ENCODE measurements at places on chromosomes 11 and 22.

DNA sequence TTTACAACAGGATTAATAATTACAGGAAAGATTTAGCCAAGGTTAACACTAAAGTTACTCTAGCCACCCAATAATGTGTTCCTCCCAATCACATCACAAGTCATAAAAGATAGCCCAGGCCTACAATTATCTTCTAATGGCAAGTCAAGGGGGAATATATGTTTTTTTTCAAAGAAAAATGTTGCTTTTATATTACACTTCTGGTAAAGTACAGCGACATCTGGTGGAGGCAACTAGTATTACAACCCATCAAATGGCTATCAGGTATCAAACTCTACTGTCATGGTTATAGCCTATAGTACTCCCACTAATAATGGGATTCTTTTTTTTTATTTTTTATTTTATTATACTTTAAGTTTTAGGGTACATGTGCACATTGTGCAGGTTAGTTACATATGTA, 71.8 kb downstream of the XRRA1 start:
- no peak for DNase-seq

- peak; percentile 73 for DNase-seq
Measured at GRCh38 chr11:20154381-20154780, 5.9 kb downstream of the DBX1 start.

DNA sequence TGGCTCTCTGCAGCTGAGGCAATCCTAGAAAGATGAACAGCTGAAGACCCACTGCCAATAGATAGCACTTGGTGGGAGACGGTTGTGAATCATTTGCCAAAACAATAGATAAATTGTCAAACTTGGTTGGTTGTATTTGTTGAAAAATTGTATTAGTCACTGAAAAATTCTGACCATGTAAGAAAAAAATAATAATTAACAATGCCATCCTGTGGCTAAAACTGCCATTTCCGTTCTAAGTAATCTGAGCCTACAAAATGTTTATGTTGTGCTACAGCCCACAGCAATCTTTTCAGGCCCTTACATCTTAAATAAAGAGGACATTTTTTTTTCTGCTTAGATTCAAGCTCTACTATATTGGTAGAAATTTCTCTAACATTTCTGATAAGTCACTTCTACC, 103.2 kb upstream of the ANO3 start:
- no peak for DNase-seq

DNA sequence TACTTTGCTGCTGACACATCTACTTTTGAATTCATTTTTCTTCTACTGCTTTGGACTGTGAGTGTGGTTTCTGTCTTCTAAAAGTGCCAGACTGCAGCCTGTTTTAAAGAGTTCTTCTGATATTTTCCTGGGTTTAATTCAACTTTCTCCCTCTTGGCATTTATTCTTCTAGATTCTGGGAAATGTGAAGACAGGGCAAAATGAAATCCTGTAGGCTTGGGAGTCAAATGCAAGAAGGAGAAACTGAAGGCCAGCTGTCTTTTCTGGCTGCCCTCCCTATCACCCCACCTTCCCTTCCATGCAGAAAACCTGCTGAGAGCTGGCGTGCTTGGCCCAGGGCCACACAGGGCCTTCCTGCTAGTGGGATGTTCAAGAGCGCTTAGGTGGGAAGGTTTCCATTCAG, 7.6 kb downstream of the ZNF70 start:
- DNase-seq, result no peak

GRCh38 chr11:67279589-67280340, 9.3 kb upstream of the ANKRD13D start:
- no peak for DNase-seq

DNA sequence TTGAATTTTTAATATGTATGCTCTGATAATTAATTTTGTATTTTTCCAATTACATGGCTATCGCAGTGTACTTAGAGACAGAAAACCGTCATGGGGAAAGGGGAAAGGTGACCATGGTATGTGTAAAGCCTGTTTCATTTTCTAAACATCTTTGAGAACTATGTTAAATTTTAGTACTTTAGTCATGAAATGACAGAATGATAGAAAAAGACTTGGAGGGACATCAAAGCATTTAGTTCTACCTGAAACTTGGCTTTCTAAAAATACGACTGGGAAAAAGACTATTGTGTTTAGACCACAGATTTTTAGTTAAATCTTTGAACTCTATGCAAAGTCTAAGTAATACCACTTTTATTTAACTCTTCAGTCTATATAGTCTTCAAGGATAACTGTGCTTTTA, 54.1 kb downstream of the MAML2 start:
- no peak for DNase-seq

DNA sequence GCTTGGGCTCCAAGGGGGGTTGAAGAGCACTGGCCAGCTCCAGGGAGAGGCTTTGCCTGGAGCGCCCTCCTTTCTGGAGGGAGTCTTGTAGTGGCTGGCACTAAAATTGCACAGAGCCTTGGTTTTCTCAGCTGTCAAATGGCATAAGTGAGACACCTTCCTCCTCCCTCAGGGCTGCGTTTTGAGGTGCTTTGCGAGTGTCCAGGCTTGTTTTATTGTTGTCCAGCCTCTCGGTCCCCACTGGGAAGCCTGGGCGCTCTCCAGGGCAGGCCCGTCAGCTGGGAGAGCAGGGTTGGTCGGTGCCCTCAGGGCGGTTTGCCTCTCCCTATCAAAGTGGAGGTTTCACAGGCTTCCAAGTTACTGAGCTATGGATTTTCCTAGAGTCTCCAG, 149.3 kb upstream of the B3GAT1 start:
- DNase-seq, result no peak

DNA sequence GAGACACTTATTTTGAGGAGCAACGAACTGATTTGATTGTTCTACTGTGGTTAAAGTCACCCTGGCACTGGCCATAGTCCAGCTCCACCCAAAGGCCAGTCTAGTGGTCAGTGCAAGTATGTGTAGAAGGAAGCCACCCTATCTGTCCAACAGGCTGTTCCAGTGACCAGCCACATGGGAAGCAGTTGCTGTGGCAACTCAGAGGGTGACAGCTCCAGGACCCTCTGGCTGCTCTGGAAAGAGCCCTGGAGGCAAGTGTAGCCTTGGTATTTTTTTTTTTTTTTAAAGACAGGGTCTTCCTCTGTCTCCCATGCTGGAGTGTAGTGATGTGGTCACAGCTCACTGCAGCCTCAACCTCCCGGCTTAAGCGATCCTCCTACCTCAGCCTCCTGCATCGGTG, 27.8 kb downstream of the LMO1 start:
- DNase-seq, result no peak

- no peak for DNase-seq
Measured at GRCh38 chr22:49305214-49305965, 522.3 kb downstream of the BRD1 start.

- no peak for DNase-seq
Measured at GRCh38 chr11:70159627-70160570, 43.2 kb upstream of the FADD start.

- peak; percentile 40 for DNase-seq
Measured at GRCh38 chr11:37770145-37770544, 1172.1 kb upstream of the RAG2 start.

- no peak for DNase-seq
Measured at GRCh38 chr22:49088801-49089791, 738.6 kb downstream of the BRD1 start.

GRCh38 chr11:36295926-36296325, at the start of gene PRR5L:
TSS of gene PRR5L (plus strand) at chr11:36296288. CDS start at chr11:36401122, 104,834 bp downstream.
- no peak for DNase-seq

DNA sequence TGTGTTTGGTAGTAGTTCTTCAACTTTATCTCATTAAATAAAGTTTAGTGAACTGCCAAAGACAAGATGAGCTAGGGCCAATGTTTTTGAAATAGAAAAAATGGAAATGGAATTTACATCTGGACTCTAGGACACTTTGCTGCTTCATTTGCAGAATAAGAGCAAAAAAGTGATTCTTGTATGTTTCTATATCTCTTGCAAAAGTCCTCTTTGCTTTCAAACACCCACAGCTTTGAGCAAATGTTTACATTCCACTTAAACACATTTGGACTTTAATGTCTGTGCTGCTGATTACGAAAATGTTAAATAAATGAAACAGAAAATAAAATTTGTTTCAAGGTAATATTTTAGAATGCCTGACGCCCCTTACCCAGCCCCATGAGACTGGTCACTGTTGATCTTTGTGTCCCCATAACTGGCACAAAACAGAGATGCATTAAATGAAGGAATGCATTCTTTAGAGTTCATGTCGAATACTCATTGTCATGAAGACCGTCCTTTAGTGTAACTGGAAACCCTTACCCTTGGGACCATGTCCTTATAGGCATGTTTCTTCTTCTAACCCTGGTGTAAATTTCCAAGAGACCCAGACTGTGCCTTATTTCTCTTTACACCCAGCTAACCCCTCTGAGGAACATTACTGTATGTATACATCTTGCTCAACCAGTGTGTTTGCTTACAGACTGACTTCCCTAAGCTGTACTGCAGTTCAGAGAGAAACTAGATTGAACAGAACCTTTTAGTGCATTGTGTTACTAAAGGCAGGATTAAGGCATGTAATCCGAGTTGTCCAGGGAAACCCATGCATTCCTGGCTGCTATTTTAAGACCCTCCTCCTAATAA, 199.7 kb downstream of the NAV2 start:
- no peak for DNase-seq

DNA sequence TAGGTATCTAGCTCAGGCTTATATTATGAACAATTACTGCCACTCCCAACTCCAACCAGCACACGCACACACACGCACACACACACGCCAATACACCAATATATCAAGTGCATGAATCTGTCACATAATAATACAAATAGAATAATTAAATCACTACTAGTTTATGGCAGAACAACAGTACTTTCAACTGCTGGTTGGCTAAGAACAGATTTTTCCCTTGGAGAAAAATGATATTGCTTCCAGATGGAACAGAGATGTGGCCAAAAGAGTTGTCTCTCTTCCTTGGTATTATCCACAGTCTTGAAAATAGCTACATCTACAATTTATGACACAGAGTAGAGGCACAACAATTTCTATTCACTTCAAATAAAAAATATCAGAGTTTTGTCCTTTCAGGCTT, 538.3 kb upstream of the FAT3 start:
- DNase-seq, result no peak

DNA sequence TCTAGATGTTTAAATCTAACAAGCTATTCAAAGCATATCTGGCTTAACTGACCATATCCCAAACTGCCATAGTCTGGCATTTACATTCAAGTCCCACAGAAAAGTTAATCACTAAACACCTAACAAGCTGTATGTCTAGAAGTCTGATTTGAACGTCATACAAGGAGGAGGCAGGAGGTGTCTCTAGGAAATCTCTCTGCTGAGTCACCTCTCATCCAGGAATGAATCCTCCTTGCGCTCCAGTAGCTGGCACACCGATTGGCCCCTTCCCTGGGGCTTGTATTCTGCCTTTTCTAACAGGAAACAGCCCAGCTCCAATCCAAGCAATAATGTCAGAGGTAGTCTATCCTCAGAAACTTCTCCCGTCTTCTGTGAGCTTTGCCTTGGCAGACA, 31.8 kb downstream of the FEZ1 start:
- DNase-seq, result no peak

DNA sequence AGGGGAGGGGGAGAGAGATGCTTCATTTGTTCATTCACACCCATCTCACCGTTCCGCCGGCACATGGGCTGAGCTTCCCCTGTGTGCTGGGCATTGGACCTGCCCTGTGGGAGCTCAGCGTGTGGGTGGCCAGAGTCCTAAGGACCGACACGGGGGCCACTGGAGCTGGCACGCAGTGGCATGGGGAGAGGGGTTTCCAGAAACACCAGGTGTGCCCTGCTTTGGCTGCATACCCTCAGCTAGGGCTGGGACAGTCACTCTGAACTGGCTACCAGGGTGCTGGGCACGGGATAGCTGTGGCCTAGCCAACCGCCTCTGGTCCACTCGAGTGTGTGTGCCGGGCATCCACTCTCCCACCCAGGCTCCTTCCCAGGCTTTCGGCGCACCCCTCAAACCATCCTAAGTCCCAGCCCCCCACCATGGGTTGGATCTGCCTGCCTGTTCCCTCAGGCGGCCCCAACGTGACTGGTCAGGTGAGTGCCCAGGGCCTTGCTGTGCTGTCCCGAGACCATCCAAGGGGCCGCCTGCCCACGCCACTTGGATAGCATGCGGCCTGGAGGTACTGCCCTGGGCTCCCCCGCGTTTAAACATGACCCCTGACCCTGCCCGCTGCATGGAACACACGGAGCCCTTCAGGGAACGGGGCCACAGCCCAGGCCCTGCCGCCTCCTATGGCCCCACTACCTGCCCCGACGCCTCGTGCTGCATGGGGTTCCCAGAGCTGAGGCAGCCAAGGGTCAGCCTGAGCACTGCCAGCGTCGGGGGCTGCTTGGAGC, 51.6 kb upstream of the LINC01488 start:
- DNase-seq, result no peak

DNA sequence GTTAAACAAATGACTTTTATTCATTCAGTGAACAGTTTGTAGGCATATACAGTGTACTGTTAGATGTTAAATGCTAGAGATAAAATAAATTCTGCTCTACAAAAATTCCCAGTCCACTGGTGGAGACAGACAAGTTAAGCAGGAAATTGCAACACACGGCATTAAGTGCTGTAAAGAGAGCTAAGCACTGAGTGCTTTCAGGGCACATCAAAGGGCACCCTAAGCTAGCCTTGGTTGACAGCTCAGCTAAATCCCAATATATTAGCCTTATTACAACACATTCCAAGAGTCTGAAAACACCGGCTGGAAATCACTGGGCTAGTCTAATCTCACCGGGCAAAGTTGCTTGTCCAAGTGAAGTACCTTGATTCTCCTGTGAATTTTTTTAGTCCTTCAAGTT, 55.1 kb downstream of the NOX4 start:
- no peak for DNase-seq

- no peak for DNase-seq
Measured at GRCh38 chr11:92698742-92699141, 270.7 kb upstream of the MTNR1B start.

DNA sequence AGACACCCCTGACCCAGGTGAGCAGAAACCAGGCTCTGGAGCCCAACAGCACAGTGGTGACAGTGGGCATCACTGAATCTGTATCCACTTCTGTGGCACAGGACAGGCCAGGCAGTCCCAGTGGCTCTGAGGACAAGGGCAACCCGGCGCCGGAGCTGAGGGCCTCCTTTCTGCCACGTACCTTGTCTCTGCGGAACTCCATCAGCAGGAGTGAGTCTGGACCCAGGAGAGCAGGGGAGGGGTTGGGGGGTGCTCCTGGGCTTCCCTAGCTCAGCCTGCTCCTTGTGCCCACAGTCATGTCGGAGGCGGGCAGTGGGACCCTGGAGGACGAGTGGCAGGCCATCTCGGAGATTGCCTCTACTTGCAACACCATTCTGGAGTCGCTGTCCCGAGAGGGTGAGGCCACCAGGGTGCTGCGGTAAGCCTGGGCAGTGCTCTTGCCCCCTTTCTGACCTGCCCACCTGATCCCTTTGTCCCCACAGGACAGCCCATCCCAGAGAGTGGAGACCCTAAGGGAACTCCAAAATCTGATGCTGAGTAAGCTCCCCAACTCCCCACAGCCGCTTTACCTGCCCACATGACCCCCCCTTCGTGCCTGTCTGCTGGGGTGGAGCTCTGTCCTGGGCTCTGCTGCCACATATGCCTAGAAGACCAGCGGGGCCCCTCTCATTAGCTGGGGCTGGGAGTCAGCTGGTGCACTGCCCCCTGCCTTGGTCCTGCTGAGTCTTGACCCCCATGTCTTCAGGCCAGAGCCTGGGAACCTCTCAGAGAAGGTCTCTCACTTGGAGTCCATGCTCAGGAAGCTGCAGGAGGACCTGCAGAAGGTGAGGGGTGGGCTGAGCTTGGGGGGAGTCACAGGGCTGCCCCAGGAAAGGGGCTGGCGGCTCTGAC, 12.0 kb downstream of the SIPA1 start:
- DNase-seq, result no peak

GRCh38 chr11:104467404-104467803, 303.5 kb upstream of the PDGFD start:
- DNase-seq, result no peak

All from stromal cell of bone marrow (primary cell).